ENCODE measurements at places on chromosomes 7 and 10.

GRCh38 chr7:87330316-87330715 is 15.1 kb upstream of the CROT start:
- DNase-seq: no peak

GRCh38 chr7:21169667-21170580 is 258.0 kb upstream of the SP4 start:
- no peak for DNase-seq

DNA sequence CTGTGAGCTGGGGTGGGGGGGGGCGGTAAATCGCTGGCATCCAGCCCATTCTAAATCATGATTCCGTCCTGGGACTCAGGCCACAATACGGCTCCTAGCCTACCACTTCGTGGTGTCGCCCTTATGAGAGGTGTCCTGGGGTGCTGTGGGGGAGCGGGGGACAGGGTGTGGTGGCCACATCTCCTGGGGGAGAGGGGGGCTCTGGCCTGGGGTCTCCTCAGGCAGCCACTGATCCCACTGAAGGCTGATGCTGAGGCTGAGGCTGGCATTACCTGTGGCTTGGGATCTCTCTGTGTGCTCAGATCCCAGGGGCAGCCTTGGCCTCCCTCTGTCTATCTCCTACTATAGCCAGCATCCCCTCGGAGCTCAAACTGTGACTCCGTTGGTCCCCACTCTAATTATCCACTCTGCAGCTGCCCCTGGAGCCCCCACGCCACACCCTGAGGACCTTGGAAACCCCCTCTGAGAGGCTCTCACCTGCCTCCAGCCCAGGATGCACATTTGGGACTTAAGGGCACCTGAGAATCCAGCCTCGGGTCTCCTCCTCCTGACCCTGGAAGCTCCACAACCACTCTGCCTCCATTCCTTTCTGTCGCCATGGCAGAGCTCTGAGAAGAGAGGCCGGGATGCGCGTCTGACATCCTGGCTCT is 249.3 kb upstream of the TCERG1L start:
- no peak for DNase-seq

GRCh38 chr7:69656077-69656476 is 57.8 kb downstream of the AUTS2 start:
- DNase-seq: no peak

DNA sequence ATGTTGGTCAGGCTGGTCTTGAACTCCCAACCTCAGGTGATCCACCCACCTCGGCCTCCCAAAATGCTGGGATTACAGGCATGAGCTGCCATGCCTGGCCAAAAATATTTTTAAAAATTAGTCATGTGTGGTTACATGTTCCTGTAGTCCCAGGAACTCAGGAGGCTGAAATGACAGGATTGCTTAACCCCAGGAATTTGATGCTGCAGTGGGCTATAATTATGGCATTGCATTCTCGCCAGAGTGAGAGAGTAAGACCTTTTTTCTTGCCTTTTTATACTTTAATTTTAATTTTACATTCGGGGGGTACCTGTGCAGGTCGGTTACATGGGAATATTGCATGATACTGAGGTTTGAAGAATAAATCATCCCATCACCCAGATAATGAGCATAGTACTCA is 86.6 kb upstream of the ZNF92 start:
- no peak for DNase-seq

- no peak for DNase-seq
These were observed 9.0 kb downstream of the FAM204A start for GRCh38 chr10:118332948-118333710.

DNA sequence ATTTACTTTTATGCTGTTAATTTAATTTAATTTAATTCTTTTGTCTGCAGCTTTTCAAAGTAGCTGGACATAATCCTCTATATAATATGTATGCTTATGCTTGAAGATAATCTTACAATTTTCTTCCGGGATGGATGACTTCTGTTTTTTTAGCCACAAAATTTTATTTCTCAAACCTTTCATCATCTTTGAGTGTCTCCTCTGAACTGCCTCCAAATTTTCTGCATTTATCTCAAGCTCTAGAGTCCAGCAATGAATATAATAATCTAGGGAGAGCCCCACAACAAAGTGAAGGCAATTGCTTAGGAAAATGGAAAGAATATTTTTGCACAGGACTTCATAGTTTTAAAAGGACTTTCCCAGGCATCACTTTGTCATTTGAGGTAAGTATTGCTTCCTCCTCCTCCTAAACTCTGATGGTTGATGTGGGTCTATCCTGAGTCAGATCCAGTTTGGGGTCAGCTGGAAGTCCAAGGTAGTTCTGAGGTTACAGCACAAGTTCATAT is 53.7 kb upstream of the FAM3C start:
- no peak for DNase-seq

GRCh38 chr7:27602766-27603165 is 59.9 kb downstream of the HIBADH start:
- no peak for DNase-seq

GRCh38 chr10:101223274-101224059 is 5.8 kb downstream of the LBX1 start:
- no peak for DNase-seq

- DNase-seq: no peak
These were observed 365.3 kb downstream of the PARD3 start for GRCh38 chr10:34449836-34450235.

- DNase-seq: no peak
These were observed 82.6 kb upstream of the ARHGAP21 start for GRCh38 chr10:24806262-24806661.

GRCh38 chr10:27612551-27613035 is 108.5 kb downstream of the RAB18 start:
- DNase-seq: no peak

GRCh38 chr10:34711500-34711899 is 103.6 kb downstream of the PARD3 start:
- no peak for DNase-seq

DNA sequence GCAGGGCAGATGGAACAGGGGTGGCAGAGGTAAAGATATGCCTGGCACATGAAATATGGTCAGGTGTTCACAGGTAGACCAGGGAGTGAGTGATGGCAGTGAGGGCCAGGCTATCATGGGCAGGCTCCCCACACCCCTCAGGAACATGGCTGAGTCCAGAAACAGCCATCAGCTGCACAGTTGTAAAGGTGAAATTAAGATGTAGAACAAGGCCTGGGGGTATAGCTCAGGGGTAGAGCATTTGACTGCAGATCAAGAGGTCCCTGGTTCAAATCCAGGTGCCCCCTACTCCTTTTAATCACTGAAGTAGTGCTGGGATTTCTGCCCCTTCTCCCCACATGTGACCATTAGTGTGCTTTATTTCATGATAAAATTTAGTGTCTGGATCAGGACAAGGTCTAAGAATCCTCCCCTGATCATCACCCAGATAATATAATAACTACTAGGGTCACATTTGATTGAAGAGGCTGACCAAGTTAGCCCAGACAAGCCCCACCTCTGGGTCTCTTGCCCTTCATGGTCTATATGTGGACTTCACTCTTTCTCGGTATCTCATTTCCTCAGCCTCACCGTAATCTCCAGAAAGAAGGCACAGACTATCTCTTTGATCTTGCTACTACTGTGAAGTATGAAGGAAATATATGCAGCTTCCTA is 69.0 kb downstream of the ZNF783 start:
- DNase-seq: no peak

DNA sequence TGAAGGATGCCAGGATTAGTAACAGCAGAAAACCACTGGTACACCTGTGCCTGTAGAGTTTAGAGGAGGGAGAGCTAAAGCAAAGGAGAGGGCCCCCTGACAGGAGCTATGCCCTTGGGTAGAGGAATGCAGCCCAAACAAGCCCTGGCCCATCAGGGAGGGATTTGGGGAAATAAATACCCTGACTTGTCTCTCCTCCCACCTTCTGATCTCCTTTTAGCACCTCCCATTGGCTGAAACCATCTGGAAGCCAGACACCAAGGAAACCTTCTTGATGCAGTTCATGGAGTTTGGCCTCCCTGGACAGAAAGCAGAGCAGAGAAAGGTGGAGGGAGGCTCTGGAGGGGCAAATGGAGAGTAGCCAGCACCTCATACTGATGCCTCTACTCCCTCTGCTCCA is 45.3 kb downstream of the ADRA2A start:
- no peak for DNase-seq

DNA sequence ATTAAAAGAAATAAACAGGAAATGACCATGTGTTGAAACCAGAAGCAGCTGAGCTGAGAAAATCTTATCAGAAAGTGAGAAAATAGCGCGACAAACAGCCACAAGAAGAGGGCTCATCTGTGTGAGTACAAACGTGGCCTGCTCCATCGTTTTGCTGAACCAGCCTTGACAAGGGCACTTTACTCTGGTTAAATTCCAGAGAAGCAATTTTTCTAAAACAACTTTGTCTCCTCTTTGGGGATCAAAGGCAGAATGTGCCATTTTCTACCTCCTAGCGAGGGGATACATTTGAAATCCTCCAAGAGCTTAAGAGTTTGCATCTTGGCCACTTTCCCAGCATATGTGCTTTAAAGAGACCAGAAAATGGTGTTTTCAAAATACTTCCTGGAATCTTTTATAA is 51.3 kb upstream of the VIPR2 start:
- DNase-seq: no peak

DNA sequence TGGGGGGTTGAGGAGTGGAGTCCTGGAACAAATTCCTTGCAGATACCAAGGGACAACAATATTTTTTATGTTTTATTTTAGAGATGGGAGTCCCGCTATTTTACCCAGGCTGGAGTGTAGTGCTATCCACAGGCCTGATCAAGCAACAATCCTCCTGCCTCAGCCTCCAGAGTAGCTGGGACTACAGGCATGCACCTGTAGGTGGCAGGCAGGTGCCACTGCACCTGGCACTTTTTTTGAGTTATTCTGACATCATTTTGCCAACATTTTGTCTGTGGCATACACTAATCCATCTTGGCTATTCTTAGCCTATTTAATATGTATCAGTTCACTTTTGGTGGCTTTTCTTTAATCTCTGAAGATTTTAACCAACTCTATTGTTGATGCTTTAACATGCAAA is 317.8 kb upstream of the MTPN start:
- DNase-seq: no peak

DNA sequence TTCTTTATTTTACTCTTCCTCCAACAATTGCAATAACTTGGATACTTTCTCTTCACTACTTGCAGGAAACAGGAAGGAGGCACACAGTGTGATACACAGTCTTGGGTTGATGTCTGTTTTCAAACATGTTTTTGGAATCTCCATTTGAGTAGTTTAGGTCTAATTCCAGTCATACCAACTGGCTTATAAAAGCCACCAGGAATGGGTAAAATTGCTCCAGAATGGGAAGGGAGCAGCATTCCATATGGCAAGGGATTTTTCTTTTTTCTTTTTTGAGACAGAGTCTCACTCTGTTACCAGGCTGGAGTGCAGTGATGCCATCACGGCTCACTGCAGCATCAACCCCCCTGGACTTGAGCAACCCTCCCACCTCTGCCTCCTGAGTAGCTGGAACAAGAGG is 545.1 kb upstream of the GALNT17 start:
- no peak for DNase-seq

- no peak for DNase-seq
These were observed 99.0 kb upstream of the ITGB1 start for GRCh38 chr10:33056828-33057596.

GRCh38 chr10:13143766-13144165 is 17.6 kb upstream of the MCM10 start:
- no peak for DNase-seq

- DNase-seq: no peak
These were observed 485.8 kb upstream of the MGMT start for GRCh38 chr10:128981251-128981650.

DNA sequence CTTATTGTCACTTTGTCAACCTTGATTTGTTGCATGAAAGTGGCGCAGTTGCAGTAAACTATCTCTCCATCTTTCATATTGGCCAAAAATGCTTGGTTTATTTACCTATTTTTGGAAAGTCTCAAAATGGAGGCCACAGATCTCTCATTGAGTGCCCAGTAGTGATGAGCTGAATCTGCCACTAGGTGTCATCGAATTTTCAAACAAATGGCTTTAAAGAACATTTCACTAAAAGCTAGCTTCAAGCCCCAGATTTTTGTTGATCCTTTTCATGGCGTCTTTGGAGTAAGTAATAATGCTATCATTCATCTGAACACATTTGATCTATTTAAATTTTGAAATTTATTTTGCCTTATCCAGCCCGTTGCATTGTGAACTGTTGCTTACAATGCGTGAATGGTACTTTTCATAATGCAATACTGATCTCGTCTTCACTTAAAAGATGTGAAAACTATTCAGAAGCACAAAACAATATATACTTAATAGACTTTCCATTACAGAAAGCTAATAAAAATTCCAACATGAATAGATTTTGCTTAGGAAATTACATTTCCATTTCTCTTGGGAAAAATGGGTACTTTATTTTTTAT is 236.2 kb downstream of the DNAJB9 start:
- no peak for DNase-seq

GRCh38 chr7:142618655-142619351 is 130.5 kb upstream of the PRSS1 start:
- no peak for DNase-seq

DNA sequence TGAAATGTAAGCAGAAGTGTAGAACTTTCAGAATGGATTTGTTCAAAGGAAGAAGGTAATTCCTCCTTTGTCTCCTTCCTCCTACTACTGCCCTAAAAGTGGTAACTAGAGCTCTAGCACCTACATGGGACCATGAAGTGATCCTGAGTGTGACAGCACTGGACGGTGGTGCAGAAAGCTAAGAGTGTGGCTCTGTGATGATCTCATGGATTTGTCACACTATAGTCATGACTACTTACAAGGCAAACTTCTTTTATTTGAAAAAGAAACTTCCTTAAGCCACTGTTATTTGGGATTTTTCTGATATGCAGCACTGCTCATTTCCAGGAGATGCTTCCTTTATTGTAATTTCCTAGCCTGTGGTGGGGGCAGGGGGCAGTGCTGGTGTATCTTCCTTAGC is 5.8 kb upstream of the FHIP2A start:
- DNase-seq: no peak
